Kidney epithelial cell (primary cell): ENCODE measurements at places on chromosomes 13 and 19.

GRCh38 chr13:57918913-57919312, 287.4 kb downstream of the PCDH17 start:
- no peak for DNase-seq

DNA sequence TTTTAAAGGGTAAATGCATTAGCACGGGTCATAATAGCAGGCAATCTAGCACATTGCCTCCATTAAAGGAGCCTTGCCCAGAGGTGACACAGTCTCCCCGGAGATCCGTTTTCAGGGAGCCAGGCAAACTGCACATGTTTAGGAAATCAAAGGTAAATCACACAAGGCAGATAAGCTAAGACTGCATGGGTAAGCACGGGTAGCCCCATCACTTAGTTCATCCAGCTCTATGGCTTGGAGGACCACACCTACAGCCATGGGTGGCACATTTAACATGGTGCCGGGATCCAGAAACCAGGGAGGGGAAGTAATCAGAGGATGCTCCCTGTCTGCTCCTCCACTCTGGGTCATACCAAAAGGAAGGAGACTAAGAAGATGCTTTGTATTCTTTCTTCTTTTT, 16.8 kb downstream of the LGALS16 start:
- DNase-seq, result no peak

- no peak for DNase-seq
Measured at GRCh38 chr19:31350033-31350692, 927 bp upstream of the TSHZ3 start.

- no peak for DNase-seq
Measured at GRCh38 chr19:16620584-16620983, 7.4 kb downstream of the MED26 start.

- DNase-seq, result no peak
Measured at GRCh38 chr19:3115916-3116602, 19.8 kb upstream of the GNA15 start.

DNA sequence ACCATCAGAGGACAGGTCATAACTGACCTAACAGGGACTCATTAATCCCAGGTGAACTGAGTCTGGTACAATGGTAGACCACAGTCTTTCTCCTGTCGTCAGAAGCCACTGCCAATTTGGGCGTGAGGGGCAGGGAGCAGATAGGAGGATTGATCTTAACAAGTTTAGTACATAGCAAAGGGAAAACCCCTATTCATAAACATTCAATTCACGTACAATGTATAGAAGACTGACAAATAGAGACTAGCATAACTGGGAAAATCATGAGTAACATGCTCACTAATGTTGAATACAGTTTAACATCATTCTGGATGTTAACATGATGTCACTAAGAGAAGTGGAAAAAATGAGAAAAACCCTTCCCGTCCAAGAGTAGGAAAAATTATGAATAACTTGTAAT, 54.1 kb downstream of the SLC7A1 start:
- no peak for DNase-seq

DNA sequence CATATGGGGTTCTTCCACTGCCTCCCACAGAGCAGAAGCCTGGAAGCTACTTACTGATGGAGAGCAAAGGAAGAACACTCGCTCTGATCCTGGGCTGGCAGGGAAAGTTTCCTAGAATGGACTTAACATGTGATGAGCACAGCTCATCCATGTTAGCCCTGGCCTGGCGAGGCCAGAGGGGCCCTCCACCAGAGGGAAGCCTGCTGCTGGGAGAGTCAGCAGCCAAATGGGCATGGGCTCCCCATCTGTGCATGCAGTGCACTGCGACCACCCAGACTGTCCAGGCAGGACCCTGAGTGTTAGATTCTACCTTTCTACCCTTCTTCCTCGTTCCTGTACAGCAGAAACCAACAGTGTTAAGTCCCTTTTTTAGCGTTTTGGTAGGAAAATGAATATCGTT, 8.9 kb downstream of the HNRNPUL1 start:
- DNase-seq, result no peak

GRCh38 chr13:22090106-22090505, 419.2 kb downstream of the FGF9 start:
- DNase-seq, result no peak

DNA sequence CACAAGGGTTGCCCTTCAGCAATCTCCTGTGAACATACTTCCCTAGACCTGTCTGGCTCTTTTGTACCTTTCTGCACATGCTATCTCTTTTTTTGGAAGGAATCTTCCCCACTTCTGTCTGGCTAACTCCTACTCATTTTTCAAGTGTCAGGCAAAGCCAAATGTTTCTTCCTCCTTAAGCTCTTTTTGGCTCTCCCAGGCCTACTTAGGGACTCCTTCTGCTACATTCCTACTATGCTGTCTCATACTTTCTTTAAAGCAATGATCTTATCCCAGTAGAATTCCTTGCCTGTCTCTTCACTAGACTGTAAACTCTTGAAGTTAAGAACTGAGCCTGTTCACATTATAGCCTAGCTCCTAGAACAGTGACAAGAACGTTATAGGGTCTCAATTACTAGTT, 114.9 kb upstream of the WASF3 start:
- no peak for DNase-seq

GRCh38 chr19:46297700-46298478, 1.0 kb downstream of the HIF3A start:
- DNase-seq, result no peak

- no peak for DNase-seq
Measured at GRCh38 chr13:73141292-73141771, 82.5 kb downstream of the KLF5 start.

DNA sequence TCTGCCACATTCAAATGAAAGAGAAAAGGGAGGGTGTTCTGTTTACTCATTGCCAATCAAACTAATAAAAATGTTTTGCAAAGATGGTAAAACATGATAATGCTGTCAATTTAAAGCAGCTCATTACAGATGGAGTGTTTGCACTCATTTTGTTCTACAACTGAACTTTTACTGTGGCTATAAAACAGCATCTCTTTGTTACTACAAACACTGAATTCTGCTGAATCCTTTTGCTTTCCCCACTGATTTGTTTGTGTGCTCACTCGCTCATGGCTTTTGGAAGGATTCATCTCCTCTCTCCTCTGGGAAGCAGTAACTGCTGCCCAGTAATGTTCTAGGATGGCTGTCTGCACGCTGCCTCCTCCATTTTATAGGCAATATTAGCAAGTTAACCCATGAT, 434.5 kb downstream of the PCDH9 start:
- no peak for DNase-seq

DNA sequence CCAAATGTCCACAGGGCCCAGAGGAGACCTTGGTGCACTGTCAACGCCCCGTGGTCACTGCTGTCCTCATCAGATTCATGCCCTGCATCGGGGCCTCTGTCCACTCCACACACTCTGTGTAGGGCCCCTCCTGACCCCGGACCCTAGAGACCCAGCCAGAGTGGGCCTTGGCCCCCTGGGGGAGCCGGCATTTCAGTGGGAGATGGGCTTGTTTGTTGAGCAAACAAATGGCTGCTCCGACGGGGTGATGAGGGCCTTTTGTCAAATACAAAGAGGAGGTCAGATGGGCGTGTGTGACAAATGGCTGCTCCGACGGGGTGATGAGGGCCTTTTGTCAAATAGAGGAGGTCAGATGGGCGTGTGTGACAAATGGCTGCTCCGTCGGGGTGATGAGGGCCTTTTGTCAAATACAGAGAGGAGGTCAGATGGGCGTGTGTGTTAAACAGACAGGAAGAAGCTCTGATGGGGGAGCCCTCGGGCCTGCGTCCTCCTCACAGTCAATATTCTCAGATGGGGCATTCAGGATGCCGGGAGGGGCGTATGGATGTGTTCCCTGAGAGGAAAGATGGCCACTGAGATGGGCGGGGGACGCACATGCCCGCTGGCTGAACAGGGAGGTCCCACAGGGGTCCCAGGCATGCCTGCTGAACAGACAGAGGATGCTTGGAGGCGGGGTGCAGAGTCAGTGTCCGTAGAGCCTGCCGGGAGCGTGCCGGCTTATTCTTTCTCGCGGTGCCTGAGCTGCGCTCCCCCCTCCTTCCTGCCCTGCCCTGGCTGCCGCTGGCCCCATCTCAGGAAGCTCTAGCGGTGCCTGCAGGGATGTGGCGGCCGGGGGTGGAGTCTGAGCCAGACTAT, 36.3 kb downstream of the SMIM24 start:
- no peak for DNase-seq

- no peak for DNase-seq
Measured at GRCh38 chr19:788686-788982, 8.6 kb upstream of the PTBP1 start.

- DNase-seq, result no peak
Measured at GRCh38 chr19:2534423-2535013, 58.6 kb downstream of the GADD45B start.

- DNase-seq, result no peak
Measured at GRCh38 chr13:95568131-95568530, 15.6 kb downstream of the CLDN10 start.

GRCh38 chr13:92224825-92225224, 826.4 kb downstream of the GPC5 start:
- no peak for DNase-seq

- DNase-seq, result no peak
Measured at GRCh38 chr13:80527400-80527799, 186.5 kb upstream of the SPRY2 start.

GRCh38 chr13:41930154-41930553, 30.8 kb downstream of the VWA8 start:
- DNase-seq, result no peak

- no peak for DNase-seq
Measured at GRCh38 chr13:58025821-58026220, 394.3 kb downstream of the PCDH17 start.
